ENCODE measurements at places on chromosomes 5 and 9.

DNA sequence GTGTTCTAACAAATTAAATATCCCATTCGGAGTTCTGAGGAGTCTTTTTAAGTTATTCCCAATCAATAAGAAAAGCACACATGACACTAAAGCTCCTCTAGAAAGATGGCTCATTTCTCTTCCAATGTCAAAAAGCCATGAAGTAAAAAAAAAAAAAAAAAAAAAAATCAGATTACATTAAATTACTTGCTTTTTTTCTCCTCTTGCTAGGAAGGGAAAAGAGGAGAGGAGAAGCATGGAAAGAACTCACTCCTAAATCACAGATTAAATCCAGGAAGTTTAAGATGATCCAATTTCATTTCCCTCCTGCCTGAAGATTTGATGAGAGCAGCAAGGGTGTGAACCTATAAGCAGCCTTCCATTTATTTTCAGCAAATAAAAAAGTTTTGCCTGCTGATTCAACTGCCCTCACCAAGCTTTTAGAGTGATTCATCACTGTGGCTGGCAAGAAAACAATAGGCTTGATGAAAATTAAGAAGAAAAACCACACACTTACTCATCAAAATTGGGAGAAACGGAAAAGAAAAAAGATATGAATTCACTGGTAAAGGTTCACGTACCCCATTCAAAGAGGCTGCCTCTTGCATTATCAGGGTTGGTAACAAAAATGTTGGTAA lies 19.7 kb downstream of the MYO10 start:
- DNase-seq, result no peak

DNA sequence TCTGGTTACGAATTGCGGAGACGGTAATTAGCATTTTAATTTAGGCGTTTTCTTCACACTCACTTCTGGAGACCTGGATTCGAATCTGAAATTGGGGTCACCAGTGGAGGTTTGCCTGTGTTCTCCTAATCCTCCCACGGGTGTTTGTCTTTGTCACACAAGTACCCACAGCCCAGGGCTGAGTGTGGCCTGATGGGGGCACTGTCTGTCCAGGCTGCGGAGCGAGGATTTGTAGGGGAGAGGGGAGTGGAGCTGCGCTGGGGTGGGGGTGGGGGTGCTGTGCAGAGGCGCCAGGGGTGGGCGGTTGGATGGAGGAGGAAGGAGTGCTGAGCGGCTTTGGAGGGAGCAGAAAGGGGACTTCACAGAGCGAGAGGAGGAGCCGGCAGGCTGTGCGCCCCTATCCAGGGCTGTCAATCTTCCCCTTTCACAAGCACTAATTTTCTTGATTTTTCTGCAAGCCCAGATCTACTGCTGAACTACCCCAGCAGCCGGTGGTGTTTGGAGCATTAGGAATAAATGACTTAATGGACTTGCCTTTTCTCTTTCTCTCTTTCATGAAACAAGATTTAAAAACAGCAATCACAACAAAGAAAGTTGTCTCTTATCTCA lies 53.1 kb downstream of the TSPAN17 start:
- no peak for DNase-seq

DNA sequence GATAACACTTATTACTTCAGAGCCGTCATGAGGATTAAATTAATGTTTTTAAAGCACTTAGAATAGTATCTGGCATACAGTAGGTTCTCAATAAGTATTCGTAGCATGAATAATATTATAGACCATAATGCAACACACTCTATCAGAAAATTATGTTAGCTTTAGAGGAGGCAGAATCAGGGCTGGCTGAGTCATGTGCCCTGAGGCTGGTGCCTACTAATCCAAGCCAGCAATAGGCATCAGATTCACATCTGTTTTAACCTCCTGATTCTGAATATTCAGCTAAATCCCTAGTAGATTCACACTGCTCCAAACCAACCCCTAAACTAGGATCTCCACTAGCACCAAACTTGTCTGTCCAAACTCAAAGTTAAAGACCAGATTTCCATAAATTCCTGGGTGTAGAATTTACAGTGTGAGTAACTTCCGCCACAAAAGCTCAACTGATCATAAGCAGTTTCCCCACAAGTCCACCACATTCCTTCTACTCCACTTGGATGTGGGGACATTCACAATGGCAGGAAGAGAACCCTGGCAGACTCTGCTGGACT lies 170.0 kb upstream of the DAPK1 start:
- DNase-seq, result no peak

DNA sequence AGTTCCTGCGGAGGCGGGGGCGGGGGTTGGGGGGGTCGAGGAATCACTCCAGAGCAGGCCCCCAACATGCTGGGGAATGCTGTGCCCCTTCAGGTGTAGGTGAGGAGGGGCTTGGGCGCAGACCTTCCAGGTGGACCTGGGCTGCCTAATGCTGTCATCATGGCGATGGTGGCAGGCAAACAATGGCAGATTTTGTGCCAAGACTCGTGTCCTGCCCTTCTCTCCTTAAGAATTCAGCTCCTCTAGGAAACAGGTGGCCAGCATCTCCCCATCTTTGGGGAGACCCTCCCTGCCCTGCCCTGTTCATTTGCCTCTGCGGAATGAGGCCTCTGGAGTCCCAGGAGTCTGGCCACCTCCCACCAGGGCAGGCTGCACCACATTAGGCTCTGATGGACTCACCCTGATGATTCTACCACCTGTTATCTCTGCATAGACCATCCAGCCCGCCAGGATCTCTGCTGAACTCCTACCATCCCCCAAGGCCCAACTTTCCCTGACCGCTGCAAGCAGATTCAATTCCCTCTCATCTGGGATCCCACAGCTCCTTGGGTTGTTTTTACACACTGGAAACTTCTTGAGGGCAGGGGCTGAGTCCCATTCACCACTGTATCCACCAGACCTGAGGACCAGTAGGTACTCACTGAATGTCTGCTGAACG lies 10.9 kb upstream of the SLC25A51 start:
- no peak for DNase-seq

- no peak for DNase-seq
These were observed 2.9 kb upstream of the RBM22 start for GRCh38 chr5:150703762-150704161.

DNA sequence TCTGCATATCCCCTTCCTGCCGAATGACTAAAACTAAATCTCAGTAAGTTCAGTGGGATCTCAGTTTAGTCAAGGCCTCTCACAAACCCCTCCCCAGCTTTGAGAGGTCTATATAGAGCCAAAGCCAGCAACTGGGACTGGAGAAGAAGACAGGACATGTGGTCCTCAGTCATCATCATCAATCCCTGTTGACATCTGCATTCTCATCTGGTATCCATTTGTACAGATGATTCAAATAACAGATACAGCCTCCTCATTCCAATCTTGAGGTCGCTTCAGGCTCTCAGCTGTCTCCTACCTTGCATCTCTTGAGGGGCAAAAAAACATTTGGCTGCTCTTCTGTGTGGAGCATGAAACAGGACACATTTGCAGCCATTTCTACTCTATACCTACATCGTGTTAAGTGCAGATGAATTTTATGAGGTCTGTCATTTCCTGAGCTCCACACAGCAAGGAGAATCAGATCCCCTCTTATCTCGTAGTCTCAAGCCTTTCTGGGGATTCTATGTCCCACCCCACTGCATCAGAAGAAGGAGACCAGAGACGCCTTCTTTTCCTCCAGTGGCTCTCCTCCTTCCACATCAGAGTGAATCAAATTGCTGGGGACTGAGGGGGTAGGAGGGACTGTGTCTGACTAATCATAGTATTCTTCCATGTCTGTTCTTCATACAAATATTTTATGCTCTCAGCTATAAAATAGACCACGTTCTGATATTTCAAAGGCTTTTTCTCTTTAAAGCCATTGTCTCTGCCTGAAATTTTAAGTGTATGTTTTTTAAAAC lies 4.7 kb upstream of the RECK start:
- DNase-seq, result no peak

DNA sequence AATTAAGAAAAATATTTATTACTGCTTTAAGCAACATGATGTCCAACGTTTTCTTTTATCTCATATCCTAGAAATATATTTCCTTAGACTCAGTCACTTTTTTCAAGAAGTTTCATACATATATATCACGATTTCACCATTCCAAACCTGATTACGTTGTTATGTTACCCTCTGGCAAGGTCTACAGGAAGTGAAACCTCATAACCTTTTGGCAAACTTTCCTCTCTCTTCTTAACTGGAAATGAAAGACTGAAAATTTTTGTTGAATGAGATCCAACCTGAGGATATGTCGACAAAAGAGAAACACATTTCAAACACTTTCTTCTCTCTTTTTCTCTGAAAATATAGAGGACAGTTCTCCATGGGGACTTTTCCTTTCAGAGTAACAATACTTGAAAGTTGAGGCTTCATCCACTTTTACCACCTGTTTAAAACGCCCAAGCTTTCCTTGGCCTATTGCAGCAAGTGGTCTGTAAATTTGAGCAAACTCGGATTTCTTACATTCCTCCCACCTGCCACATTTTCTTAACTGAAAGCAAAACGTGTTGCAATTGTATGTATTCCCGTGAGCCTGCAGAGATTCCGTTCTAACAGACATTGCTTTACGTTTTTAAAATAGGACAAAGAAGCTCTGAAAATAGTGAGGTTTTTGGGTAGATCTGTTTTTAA lies 298.1 kb downstream of the CETN3 start:
- no peak for DNase-seq

DNA sequence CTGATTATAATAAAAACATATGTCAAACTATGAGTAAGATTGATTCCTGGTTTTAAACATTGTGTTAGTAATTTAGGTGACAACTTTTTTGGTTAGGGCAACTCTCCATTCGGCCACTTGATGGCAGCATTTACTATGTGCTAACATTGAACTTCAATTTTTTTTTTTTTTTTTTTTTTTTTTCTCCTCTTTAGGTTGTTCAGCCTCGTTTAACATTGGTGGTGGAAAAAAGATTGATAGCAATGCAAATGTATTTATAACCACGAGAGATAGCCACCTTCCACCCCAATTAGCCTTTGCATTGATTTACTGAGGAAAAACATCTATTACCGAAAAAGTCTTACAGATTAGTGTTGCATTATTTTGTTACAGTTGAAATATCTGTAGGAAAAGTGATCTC lies 159.1 kb downstream of the CSNK1G3 start:
- DNase-seq, result peak; percentile 43

DNA sequence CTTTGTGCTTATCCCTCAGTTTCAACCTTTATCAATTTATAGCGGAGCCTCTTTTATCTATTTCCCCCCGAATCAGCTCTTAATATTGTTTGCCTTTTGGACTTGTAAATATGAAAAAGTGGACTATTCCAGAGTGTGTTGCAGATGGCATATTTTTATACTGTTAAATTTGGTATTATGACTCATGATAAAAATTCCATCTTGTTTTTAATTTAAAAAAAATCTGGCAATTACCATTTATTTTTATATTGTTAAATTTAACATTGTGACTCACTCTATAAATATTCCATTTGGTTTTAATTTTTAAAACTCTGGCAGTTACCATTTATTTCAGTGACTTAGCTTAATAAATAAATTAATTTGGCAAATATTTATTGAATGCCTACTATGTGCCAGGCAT lies 37.5 kb downstream of the RBM27 start:
- DNase-seq, result no peak

Measured in activated CD4-positive, alpha-beta memory T cell treated with anti-CD3 and anti-CD28 coated beads, Interleukin-2, amount 10 ng/mL, durations not matched to agents 7 days and 5 days (primary cell).